ENCODE measurements at places on chromosomes 5 and 9. TPM values are rescaled to one million over a fixed set of nuclear protein-coding genes. Genes with fewer than 3 reads are reported as not detected.

ARHGEF37 gene
- 0.34 TPM for total RNA-seq

FCN2 gene
- total RNA-seq = not detected

ELP1 gene
- 26.9 TPM for total RNA-seq

GFI1B gene
- under 0.01 TPM for total RNA-seq

SPINK7 gene
- not detected for total RNA-seq

DPYSL3 gene
- total RNA-seq = 62.7 TPM

OR1Q1 gene
- not detected for total RNA-seq

PPP2R2B gene
- total RNA-seq = under 0.01 TPM

BTNL9 gene
- not detected for total RNA-seq

APC gene
- total RNA-seq = 22.4 TPM

FRRS1L gene
- under 0.01 TPM for total RNA-seq

WDR38 gene
- not detected for total RNA-seq

IFNA2 gene
- total RNA-seq = not detected

TMEM252 gene
- not detected for total RNA-seq
